Endothelial cell of umbilical vein (primary cell): ENCODE measurements at places on chromosomes 1 and 21. TPM values are rescaled to one million over a fixed set of nuclear protein-coding genes. Genes with fewer than 3 reads are reported as not detected.
A peak's percentile ranks its signal among the peaks of the same experiment; 100 is the strongest.

RFX5 gene
- 46.3 and 52.8 TPM in 2 replicates for total RNA-seq

QSOX1 gene
- total RNA-seq = 256 and 257 TPM in 2 replicates

NBPF4 gene
- not detected in 2 replicates for total RNA-seq

CDK18 gene
- total RNA-seq = 0.32 and 1.2 TPM in 2 replicates

MMEL1 gene
- 1.1 and 1.6 TPM in 2 replicates for total RNA-seq

MYCBP gene
- total RNA-seq = 13.1 and 23.1 TPM in 2 replicates

RHEX gene
- not detected in 2 replicates for total RNA-seq

PPIE gene
- total RNA-seq = 42.6 and 44.4 TPM in 2 replicates

SLC30A10 gene
- not detected in 2 replicates for total RNA-seq

DNA sequence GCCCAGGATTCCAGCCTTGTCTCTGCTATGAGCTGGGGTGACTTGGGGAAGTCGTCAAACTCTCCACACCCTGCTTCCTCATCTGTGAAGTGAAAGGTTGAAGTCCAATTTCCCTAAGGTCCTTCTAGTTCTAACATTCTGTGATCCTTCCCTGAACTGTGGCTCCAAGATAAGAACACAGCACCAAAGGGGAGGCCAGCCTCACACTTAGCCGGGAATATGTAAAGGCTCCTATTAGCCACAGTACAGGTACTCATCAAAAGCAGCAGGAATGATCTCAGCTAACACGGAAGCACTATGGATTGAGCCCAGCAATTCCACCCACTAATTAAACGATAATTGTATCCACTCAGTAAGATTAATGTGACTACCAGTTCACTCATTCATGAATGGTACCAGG is 4.0 kb downstream of the SLC30A10 start:
- no peak for DNase-seq

GRCh38 chr1:29521811-29522580 is 285.7 kb downstream of the PTPRU start:
- no peak for DNase-seq

DNA sequence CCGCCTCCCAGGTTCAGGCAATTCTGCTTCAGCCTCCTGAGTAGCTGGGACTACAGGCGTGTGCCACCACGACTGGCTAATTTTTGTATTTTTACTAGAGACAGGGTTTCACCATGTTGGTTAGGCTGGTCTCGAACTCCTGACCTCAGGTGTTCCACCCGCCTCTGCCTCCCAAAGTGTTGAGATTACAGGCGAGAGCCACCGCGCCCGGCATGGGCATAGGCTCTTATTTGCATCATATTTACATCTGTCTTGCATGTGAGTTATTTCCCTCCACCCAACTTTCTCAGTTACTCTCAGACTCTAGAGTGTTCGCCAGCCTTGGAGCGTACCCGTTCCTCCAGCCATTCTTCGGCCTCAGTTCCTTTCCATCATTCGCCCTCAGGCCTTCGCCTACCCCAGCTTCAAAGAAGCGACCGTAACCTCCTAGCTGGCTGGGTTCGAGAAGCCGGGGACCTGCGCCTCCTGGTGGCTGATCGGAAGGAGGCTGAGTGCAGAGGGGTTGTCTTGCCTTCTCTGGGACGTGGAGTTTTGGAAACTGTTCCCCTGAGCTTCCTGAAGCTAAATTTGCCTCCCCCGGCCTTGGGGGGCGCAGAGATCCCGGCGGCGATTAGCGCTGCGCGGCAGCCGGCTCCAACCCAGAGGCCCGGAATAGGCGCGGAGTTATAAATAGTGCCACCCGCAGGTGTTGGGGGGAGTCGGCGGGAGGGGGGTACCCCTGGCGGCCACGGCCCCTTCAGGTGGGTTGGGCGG is 3.6 kb upstream of the ZBTB7B start:
- DNase-seq = peak; percentile 61

- DNase-seq = peak; percentile 15
These were observed 177.1 kb downstream of the NEGR1 start for GRCh38 chr1:72105201-72105600.

GRCh38 chr1:4210043-4210442 is 310.0 kb upstream of the C1orf174 start:
- DNase-seq = no peak

GRCh38 chr1:208593306-208594006 is 349.3 kb upstream of the PLXNA2 start:
- DNase-seq = no peak

- peak; percentile 34 for DNase-seq
These were observed 58.6 kb downstream of the GIPC2 start for GRCh38 chr1:78104322-78104721.

GRCh38 chr1:165424454-165425216 is 20.3 kb downstream of the RXRG start:
- DNase-seq = no peak

DNA sequence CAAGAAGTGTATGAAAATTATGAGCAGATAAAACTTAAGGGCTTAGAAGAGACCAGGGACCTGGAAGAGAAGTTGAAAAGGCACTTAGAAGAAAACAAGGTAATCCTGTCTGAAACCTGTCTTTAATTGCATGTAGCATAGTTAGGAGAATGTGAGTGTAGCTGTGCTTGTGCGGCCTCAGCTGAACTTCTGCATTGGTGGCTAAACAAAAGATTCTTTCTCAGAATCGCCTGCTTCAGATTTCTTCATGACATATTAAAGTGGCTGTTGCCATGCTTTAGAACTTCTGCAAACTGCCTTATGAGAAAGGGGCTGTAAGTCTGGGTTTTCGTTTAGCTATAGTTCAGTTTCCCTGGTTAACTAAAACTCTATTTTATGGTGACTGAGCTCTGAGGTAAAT is 94.5 kb downstream of the VPS26C start:
- no peak for DNase-seq

- no peak for DNase-seq
These were observed 85.2 kb downstream of the KIF1B start for GRCh38 chr1:10295481-10296085.

DNA sequence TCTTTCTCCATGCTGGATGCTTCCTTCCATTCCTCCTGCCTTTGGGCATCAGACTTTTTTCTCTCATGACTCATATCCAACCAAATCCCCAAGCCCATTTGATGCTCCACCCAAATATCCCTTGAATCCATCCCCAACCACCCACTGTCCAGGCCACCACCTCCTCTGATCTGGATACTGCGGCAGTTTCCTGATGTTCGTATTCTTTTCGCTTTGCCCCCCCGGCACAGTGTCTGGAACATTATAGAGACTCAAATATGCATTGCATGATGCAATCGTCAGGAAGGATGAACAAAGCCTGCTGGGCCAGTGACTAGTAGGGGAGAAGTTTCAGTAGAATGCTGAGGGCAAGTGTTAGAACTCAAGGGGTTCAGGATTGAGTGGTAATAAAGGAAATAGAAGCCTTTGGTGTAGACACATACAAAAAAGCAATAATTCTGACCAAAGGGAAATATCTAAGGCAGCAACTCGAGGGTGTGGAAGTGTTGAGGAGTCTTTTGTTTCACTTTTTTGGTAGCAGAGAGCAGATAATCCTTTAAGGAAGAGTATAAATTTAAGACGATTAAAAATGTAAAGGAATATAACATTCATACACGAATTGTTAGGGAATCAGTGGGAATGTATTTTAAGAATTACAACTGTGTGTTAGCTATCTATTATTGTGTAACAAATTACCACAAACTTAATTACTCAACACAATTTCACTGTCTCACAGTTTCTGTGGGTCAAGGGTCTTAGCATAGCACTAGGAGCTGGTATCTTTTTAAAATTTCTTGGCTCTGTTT is 7.5 kb downstream of the S100A11 start:
- no peak for DNase-seq

DNA sequence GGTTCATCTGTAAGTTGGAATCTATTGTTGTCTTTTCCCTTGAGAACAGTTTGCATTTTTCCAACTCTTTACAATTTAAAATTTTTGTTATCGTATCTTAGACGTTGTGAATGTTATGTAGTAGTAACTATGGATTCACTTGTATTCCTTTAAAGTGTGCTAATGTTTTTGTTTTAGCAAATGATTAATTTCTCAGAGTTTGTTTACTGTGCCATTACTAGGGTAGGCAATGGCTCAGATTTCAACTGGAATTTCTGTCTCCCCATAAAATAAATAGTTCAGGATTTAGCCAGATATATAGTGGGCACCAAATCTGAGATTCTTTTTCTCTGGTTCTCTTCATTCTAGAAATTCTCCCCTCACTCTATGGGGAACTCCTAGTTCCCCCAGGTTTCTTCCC is 896.5 kb downstream of the PLA2G4A start:
- no peak for DNase-seq

DNA sequence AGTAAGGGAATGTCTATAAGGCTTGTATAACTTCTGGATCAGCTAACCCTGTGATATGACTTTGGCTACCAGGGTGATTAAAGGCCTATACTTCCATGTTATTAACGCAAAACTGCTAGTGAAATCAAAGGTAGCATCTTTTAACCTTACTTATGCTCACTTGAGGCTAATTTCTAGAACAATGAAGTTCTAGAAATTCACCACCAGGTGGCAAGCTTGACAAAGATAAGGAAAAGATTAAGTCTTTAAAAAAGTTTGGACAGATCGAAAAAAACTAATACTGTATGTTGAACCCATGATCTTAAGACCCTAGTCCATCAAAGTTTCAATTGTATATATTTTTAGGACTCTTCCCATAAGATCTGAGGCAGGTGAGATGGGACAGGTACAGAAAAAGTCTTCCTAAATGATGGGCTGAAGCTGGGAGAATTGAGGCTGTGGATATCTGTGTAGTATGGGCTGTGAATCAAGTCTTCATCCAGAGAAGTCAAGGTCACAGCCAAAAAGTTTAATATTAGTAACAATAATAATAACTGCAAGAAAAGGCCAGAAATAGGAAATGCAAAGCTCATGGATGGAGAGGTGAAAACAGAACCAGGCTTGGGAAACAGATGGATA is 18.8 kb downstream of the KYAT3 start:
- DNase-seq = peak; percentile 55

GRCh38 chr21:44585892-44586291 is 5.5 kb upstream of the KRTAP10-5 start:
- no peak for DNase-seq

DNA sequence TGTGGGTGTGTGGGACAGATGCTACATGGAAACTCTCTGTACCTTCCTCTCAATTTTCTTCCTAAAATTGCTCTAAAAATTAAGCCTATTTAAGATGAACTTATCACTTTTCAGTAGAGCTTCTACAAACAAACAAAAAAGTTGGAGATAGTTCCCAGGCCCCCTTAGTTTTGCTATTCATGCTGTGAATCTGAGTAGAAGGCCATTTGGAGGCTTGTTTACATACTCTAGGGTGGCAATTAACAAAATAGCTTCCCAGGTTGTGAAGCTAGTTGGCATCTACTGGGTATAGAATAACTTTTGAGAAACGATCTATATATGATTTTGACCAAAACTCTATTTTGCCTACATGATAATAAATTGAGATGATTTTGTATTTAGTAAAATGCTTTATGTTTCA is 541.4 kb upstream of the B3GALT2 start:
- no peak for DNase-seq

DNA sequence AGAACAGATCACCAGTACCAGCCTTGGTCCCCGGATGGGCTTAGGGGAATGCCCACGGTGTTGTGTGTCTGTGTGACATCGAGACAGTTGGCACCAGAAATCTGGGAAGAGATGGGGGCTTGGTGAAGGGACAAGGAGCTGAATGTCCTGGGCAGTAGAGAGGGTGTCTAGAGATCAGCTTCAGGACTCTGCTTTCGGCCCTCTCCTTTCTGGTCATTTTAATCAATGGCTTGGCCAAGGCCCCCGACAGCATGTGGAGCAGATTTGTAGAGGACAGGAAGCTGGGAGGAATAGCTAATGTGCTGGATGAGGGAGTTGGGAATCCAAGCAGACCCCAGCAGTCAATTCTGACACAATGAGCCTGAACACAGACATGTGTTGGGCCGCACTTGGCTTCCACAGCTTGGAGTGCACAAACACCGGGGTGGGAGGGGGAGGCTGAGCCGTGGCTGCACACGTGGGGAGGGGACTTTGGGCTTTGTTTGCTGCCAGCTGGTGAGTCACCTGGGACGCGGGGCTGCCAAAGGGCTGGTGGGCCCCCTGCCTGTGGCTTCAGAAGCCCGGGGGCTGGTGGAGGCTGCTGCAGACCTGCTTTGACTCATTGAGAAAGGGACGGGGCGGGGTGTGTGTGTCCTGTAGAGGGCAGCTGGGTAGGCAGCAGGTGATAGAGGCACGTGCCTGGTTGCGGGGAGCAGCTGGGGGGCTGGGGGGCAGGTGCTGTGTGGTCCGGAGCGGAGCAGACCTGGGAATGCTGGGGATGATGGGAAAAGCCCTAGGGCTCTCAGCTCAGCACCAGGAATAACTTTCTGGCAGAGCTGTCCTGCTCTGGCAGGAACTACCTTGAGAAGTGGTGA is 20.9 kb downstream of the SLC1A7 start:
- no peak for DNase-seq

GRCh38 chr1:201400852-201401230 is 1.7 kb upstream of the LAD1 start:
- DNase-seq = no peak

- no peak for DNase-seq
These were observed 725.8 kb downstream of the MRPL39 start for GRCh38 chr21:24881506-24881905.

DNA sequence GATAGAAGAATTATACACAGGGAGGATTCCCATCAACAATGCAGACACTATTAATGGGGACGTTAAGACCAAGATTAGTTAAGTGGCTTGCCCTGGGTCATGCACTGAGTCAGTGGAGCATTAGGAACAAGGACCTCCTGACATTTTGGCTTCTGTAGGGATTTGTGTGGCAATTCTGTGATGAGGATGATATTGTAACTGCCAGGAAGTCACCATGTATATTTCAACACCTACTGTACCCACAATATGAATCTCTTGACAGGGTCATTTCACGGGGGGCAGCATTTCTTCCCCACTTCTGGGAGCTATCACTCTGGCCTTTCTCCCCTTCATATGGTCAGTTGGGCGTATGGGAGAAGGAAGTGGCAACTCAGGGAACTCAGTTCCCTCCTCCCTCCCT is 134.9 kb downstream of the RUNX1 start:
- DNase-seq = no peak

- no peak for DNase-seq
These were observed 190.5 kb downstream of the RYR2 start for GRCh38 chr1:237232501-237232900.

GRCh38 chr1:118151312-118151937 is 33.6 kb downstream of the SPAG17 start:
- peak; percentile 65 for DNase-seq
